ENCODE measurements at places on chromosomes 4 and X.

DNA sequence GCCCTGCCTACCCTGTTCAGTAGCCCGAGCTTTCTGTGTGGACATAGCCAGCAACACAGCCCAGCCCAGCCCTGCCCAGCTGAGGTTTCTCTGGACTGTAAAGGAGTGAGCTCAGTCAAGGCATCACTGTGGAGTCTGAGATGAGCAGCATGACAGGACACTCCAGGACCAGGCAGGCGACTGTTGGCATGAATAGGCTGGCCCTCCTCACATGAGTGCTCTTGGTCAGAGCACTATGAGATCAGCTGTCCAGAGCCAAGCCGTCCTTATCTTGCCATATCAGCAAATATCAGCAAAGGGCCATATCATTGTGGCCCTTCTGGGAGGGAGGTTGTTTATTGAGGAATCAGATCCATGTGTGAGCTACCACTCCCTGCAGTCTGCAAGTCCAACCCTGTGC lies 30.9 kb downstream of the REELD1 start:
- no peak overlapping the region for H3K4me3 ChIP-seq
- no peak for DNase-seq
- no peaks in the 10 kb centered on the region for H3K4me1 ChIP-seq

DNA sequence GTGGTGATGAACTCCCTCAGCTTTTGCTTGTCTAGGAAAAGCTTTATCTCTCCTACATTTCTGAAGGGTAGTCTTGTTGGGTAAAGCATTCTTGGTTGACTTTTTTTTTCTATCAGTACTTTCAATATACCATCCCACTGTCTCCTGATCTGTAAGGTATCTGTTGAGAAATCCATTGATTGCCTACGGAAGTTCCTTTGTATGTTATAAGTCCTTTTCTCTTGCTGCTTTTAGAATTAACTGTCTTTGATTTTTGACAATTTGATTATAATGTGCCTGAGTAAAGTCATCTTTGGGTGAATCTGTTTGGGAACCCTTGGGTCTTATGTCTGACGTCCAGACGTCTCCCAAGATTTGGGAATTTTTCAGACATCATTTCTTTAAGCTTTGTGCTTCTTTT lies 30.8 kb downstream of the SCLT1 start:
- no peak overlapping the region for H3K4me3 ChIP-seq
- no peak for DNase-seq
- no peak overlapping the region for H3K27ac ChIP-seq
- peaks cover 20% of the 10 kb centered on the region for H3K36me3 ChIP-seq
- H3K4me1 ChIP-seq: no peaks in the 10 kb centered on the region

DNA sequence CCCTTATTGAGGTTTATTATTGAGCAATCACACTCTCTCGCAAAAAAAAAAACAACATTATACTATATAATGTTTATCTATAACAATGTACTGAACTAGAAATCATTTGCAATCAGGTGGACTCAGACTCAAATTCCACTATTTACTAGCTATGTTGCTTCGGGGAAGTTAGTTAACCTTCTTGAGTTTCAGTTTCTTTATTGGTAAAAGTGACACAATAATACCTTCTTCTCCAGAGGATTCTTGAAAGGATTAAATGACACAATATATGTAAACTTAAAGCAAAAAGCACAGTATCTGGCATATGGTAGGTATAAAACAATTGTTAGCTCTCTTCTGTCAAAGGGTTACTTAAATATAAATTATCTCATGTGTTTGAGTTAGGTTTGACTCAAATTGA lies 31.5 kb upstream of the HDAC8 start:
- no peak overlapping the region for H3K4me3 ChIP-seq
- H3K27me3 ChIP-seq: no peaks in the 10 kb centered on the region
- no peaks in the 10 kb centered on the region for H3K4me1 ChIP-seq
- DNase-seq: no peak
- H3K27ac ChIP-seq: no peak overlapping the region

DNA sequence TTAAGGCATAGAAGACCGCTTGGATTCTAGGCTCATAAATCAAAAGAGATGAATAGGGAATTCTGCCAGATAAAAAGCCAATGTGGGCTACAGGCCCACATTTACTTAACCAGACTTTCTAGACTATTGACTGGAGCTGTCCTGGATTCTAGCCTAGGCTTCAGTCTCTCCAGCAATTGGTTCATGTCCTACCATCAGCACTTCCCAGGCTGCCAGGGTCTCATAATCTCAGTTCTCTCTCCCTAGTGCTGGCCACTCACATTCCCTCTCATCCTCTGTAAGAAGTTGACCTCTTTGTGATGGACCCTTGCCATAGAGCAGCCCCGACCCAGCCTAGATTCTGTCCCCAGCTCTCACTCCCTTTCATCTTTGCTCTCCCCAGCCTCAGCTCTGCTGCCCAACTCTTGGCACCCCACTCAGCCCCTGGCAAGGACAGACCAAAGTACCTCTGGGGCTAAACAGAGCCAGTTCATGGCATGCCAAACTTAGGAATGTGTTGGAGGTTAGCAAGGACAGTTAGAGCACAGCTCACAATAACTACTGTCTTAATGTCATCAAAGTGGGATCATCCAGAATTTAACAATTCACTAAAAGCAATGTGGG lies 396.2 kb downstream of the INPP4B start:
- no peak for DNase-seq
- no peak overlapping the region for H3K4me3 ChIP-seq
- no peaks in the 10 kb centered on the region for H3K36me3 ChIP-seq
- H3K4me1 ChIP-seq: peaks cover 10% of the 10 kb centered on the region
- H3K27ac ChIP-seq: no peak overlapping the region
- H3K27me3 ChIP-seq: no peaks in the 10 kb centered on the region

- H3K27ac ChIP-seq: no peak overlapping the region
- H3K36me3 ChIP-seq: no peaks in the 10 kb centered on the region
- peaks cover 38% of the 10 kb centered on the region for H3K4me1 ChIP-seq
- DNase-seq: no peak
Observed at GRCh38 chr4:140742838-140743193, 13.4 kb downstream of the TBC1D9 start.

- H3K36me3 ChIP-seq: no peaks in the 10 kb centered on the region
- H3K27me3 ChIP-seq: no peaks in the 10 kb centered on the region
- H3K4me1 ChIP-seq: no peaks in the 10 kb centered on the region
- DNase-seq: peak; percentile 40
- no peak overlapping the region for H3K27ac ChIP-seq
- no peak overlapping the region for H3K4me3 ChIP-seq
Observed at GRCh38 chr4:79141530-79141929, 184.3 kb downstream of the NAA11 start.

DNA sequence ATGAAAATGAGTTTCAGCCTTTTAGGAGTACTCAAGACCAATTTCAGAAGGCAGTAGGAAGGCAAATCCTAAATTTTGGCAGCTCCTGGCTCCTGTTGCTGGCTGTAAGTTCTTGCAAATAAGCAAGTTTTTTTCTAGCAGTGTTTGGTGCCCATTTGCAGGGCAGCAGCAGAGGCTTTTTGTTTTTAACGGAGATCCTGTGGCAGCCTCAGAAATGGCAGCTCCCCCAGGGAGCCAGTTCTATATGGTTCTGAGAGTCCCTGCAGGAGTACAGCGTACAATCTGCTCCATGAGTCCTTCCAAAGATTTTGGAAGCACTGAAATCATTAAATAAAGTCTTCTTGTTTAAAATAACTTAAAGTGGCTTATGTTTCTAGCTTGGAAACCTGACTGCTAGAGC lies 171.9 kb downstream of the NDST4 start:
- no peak overlapping the region for H3K27ac ChIP-seq
- H3K4me3 ChIP-seq: no peak overlapping the region
- peak; percentile 5 for DNase-seq
- H3K4me1 ChIP-seq: no peaks in the 10 kb centered on the region
- H3K36me3 ChIP-seq: no peaks in the 10 kb centered on the region

- peaks cover 16% of the 10 kb centered on the region for H3K4me1 ChIP-seq
- peak overlapping the region; percentile 100 for H3K4me3 ChIP-seq
- no peaks in the 10 kb centered on the region for H3K27me3 ChIP-seq
- peaks cover 45% of the 10 kb centered on the region for H3K36me3 ChIP-seq
- H3K27ac ChIP-seq: peak overlapping the region; percentile 88
Observed at GRCh38 chrX:1389181-1389992, 2.5 kb downstream of the SLC25A6 start.

DNA sequence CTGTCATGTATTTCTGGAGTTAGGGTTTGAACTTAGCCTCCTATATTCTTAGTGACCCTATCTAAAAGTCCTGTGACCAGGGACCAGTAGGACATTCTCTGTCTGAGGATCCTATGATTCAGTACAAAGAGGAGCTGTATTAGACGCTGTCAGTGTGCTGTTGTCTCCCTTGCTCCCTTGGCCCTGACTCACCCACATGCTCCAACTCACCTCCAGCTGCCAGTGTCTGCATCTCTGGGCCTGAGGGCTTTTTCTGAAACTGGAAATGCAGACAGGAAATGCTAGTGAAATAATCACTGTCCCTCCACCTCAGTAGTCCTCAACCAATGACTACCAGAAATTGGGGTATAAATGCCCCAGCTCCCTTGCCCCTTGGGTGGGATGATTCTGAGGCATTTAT lies 535.3 kb upstream of the RPS6KA3 start:
- DNase-seq: no peak
- no peaks in the 10 kb centered on the region for H3K27me3 ChIP-seq
- no peak overlapping the region for H3K27ac ChIP-seq
- H3K36me3 ChIP-seq: no peaks in the 10 kb centered on the region
- H3K4me1 ChIP-seq: no peaks in the 10 kb centered on the region

DNA sequence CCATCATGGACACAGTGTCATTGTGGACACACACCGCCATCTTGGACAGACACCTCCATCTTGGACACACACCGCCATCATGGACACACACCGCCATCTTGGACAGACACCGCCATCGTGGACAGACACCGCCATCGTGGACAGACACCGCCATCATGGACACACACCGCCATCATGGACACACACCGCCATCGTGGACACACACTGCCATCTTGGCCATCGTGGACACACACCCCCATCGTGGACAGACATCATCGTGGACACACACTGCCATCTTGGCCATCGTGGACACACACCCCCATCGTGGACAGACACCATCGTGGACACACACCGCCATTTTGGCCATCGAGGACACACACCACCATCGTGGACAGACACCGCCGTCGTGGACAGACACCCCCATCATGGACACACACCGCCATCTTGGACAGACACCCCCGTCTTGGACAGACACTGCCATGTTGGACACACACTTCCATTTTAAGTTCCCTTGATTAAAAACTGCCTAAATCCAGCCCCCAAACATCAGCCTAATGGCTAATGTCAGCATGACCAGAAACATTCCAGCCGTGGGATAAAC lies 9.1 kb downstream of the ASMTL start:
- H3K36me3 ChIP-seq: peaks cover 8% of the 10 kb centered on the region
- no peak for DNase-seq
- H3K27me3 ChIP-seq: no peaks in the 10 kb centered on the region

GRCh38 chr4:3044870-3045819 lies 29.2 kb downstream of the HTT-AS start:
- H3K4me3 ChIP-seq: no peak overlapping the region
- H3K27me3 ChIP-seq: no peaks in the 10 kb centered on the region
- peaks cover 5% of the 10 kb centered on the region for H3K4me1 ChIP-seq
- no peak for DNase-seq
- H3K27ac ChIP-seq: no peak overlapping the region

- no peaks in the 10 kb centered on the region for H3K27me3 ChIP-seq
- DNase-seq: no peak
- H3K27ac ChIP-seq: no peak overlapping the region
Observed at GRCh38 chrX:3425031-3425430, 78.6 kb upstream of the MXRA5 start.

- no peak for DNase-seq
- no peaks in the 10 kb centered on the region for H3K27me3 ChIP-seq
- no peaks in the 10 kb centered on the region for H3K4me1 ChIP-seq
- no peak overlapping the region for H3K27ac ChIP-seq
- H3K36me3 ChIP-seq: no peaks in the 10 kb centered on the region
- no peak overlapping the region for H3K4me3 ChIP-seq
Observed at GRCh38 chr4:54837576-54838140, 179.9 kb downstream of the KIT start.

DNA sequence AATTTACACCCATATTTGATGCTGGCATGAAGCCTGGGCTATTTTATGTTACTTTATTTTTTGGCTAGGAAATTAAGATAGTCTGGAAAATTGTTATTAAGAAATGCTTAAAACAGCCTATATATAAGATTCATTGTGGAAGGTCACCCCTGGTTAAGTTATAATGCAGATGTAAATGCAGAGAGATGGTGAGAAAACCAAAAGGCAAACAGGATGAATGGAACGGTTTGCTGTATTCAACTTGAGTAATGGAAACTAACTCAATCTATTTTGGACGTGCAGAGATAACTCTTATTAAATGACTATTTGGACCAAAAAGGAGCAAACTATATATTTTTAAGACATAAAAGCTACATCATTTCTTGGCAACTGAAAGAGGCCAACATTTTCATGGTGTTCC lies 446.3 kb upstream of the FRG1 start:
- H3K4me1 ChIP-seq: no peaks in the 10 kb centered on the region
- DNase-seq: no peak
- H3K36me3 ChIP-seq: no peaks in the 10 kb centered on the region
- H3K27me3 ChIP-seq: no peaks in the 10 kb centered on the region
- H3K4me3 ChIP-seq: no peak overlapping the region

GRCh38 chrX:153474718-153475117 lies 4.3 kb upstream of the HAUS7 start:
- DNase-seq: peak; percentile 59
- H3K27ac ChIP-seq: no peak overlapping the region
- 0 out of 2 replicates have a peak overlapping the region, but pooled peaks have one; percentile 23 for H3K4me3 ChIP-seq

DNA sequence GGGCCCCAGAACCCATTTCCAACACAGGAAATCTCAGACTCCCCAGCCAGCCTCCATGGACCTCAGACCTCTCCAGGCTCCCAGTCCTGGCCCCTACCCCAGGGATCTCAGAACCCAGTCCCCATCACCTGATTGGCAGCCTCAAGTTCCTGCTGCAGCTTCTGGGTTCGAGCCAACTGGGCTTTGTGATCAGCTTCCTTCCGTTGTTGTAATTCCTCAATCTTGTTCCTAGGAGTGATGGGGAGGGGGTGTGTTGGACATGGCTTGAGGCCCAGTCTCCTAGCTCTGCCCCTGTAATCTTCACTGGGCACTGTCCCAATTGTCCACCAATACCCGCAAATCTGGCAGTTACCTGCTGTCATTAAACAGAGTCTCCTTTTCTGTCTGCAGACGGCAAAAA lies 12.6 kb downstream of the GRIPAP1 start:
- DNase-seq: no peak
- H3K27me3 ChIP-seq: no peaks in the 10 kb centered on the region
- H3K4me3 ChIP-seq: no peak overlapping the region
- H3K27ac ChIP-seq: no peak overlapping the region
- H3K4me1 ChIP-seq: no peaks in the 10 kb centered on the region

DNA sequence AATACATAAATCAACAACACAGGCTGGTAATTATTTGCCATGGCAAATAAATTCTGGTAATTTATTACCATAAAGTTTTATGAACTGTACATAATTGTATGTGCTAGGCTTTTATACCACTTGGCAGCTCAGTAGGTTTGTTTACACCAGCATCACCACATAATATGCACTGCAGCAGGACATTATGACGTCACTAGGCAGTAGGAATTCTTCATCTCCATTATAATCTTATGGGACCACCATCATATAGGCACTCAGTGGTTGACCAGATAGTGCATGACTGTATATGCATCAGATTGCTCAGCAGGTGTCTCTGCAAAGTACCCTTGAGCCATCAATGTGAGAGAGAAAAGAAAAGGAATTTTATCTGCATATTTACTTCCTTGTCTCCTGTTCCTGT lies 295.4 kb downstream of the CFAP47 start:
- peaks cover 15% of the 10 kb centered on the region for H3K4me1 ChIP-seq
- no peaks in the 10 kb centered on the region for H3K36me3 ChIP-seq
- no peak overlapping the region for H3K27ac ChIP-seq
- H3K4me3 ChIP-seq: no peak overlapping the region
- H3K27me3 ChIP-seq: no peaks in the 10 kb centered on the region

- no peaks in the 10 kb centered on the region for H3K36me3 ChIP-seq
- peaks cover 22% of the 10 kb centered on the region for H3K27me3 ChIP-seq
- DNase-seq: no peak
- peaks cover 5% of the 10 kb centered on the region for H3K4me1 ChIP-seq
- H3K4me3 ChIP-seq: no peak overlapping the region
Observed at GRCh38 chr4:76301068-76301774, 5.3 kb upstream of the STBD1 start.

Data from GM23338 (cell line).